ENCODE measurements at places on chromosomes 16 and 17. TPM values are rescaled to one million over a fixed set of nuclear protein-coding genes. Genes with fewer than 3 reads are reported as not detected.

GRCh38 chr16:75868636-75869632 lies 142.6 kb upstream of the CPHXL start:
- DNase-seq, result no peak

The DYNLRB2 gene
- total RNA-seq, result 1.9 TPM

DNA sequence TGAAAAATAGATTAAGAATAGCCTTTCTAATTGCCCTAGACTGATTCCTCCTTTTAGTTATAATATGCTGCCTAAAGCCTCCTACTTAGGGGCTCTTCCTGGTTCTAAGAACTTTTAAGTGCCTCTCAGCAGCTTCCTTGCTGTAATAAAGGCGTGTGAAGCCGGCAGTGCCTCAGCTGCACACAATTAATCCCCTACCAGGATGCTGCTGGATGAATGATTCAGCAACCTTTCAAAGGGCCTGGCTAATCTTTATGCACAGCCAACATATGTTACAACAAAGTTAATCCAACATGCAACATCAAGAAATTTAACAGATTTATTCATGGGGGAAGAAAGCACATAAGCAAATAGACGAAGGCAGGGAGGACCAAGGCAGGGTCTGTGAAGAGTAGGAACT lies 145.2 kb downstream of the PMP22 start:
- no peak for DNase-seq

The P2RX5 gene
- total RNA-seq, result 1.3 TPM

DNA sequence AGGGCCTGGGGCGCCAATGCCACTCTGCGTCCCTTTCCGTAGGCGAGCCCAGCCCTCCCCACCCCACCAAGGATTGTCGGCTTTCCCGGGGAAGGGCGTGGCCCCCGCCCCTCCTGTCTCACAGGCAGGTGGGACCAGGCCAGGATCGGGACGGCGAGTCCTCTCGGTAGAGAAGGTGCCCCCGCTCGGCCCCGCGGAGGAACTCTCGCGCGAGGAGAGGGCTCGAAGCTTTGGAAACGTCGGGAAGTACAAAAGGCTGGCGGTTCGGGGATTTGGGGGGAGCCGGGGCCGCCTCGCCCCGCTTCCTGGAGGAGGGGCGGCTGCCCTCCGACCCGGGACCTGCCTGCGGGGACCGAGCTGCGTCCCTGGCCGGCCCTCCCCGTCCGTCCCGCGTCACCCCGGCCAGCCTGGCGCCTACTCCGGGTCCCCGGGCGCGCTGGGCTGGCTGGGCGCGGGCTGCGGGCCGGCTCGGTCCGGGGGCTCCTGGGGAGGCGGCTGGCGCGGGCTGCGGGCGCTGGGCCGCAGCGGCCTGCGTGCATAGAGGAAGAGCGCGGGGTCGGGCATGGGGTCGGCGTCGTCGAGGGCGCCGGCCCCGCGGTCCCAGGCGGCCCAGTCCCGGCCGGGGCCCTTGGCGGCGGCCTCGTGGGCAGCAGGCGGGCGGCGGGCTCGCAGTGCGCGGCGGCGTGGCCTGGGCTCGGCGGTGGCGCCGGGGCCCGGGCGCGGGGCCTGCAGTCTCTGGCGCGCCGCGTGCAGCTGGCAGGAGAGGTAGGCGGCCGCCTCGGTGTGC lies 12.6 kb upstream of the CLUH start:
- no peak for DNase-seq

The CTRB1 gene
- not detected for total RNA-seq

The RAB26 gene
- total RNA-seq, result 0.63 TPM

The TP53TG3 gene
- total RNA-seq, result not detected

GRCh38 chr17:32772453-32773025 lies 104.4 kb downstream of the MYO1D start:
- DNase-seq, result no peak

GRCh38 chr16:52929478-52930400 lies 123.0 kb downstream of the CHD9NB start:
- DNase-seq, result peak; percentile 36

GRCh38 chr16:87586201-87586782 lies 16.0 kb upstream of the JPH3 start:
- DNase-seq, result no peak

The MT4 gene
- total RNA-seq, result not detected

- DNase-seq, result no peak
Measured at GRCh38 chr17:67353929-67354574, 12.3 kb downstream of the PSMD12 start.

The TMEM114 gene
- total RNA-seq, result not detected

Measured in urinary bladder (tissue), 4 donors.